ENCODE measurements at places on chromosomes 2 and 18.

DNA sequence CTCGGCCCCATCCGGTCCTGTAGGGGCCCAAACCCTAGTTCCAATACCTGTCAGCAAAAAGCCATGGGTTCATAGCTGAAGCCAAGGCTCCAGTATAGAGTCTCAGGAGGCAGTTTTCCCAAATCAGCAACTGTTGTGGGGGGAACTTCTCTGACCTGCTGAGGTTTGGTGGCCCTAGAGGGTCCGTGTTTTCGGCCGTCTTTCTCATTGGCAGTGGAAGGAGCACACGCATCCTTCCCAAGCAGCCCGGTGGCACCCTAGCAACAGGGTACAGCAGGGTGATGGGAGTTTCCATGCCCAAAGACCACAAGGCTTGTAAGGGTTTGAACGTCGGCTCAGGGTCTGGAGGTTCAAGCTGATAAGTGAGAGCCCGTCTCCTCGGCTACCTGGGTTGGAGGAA is 6.6 kb downstream of the FOSL2 start:
- no peak for DNase-seq

GRCh38 chr2:205158404-205158803 is 523.9 kb upstream of the NRP2 start:
- DNase-seq = no peak

- DNase-seq = no peak
These were observed 41.1 kb downstream of the MARCO start for GRCh38 chr2:118983133-118983532.

- DNase-seq = no peak
These were observed 188.0 kb upstream of the DCC start for GRCh38 chr18:52152036-52152435.

DNA sequence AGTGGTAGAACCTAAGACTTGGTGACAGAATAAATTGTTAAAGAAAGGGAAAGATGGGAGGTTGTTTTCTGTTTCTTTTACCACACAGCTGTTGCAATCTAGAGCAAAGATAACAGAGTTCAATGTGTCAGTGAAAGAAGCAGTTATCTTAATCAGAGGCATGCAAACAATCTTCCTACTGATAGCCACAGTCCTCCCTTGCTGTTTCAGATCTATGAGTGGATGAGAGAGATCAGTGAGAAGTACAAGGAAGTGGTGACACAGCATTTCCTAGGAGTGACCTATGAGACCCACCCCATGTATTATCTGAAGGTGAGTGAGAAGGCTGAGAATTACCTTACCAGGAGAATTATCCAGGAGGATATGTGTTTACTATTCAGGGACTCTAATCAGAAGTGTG is 15.9 kb downstream of the CPO start:
- DNase-seq = no peak

- DNase-seq = no peak
These were observed 247.9 kb downstream of the TSN start for GRCh38 chr2:122003196-122003940.

DNA sequence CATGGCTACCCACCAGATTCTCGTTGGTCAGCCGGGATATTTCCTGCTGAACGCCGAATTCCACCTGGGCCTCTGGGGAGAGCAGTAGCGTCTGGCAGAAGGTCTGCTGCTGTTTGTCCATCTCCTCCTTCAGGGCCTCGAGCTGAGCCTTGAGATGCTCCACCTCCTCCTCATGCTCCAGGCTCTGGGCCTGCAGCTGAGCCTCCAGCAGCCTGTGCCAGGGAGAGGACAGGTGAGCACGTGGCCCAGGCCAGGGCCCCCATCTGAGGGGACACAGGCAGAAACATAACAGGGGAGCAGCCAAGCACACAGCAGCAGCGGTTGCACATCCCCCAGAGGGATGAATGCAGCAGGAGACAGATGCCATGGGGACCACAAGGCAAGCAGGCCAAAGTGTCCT is 40.1 kb upstream of the ACAA2 start:
- no peak for DNase-seq

- DNase-seq = no peak
These were observed 267.2 kb downstream of the HRH4 start for GRCh38 chr18:24727685-24728084.

DNA sequence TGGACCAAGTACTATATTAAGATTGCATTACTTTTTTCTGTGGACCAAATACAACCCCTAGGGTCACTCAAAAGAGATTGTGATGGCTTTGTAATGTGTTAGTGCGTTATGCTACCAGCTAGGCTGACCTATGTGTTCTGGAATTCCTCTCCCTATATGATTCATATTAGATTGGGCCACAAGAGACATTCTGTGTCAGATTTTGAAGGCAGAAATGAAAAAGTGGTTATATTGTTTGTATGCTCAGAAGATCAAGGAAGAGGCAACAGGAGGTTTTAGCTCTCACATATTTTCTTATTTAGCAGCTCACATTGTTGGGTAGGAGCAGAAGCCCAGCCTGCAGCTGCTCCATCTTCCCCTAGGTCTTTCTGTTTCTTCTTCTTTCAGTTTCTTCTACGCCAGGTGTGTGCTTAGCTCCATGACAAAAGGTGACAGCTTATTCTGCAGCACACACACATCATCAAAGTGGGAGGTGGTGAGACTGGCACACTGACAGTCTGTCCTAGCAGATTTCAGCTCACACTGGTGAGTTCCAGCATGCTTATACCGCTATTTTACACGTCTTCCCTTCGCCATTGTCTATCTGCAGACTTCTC is 156.8 kb upstream of the UBE2E3 start:
- DNase-seq = no peak

- no peak for DNase-seq
These were observed 6.1 kb downstream of the MPV17 start for GRCh38 chr2:27316655-27317412.

DNA sequence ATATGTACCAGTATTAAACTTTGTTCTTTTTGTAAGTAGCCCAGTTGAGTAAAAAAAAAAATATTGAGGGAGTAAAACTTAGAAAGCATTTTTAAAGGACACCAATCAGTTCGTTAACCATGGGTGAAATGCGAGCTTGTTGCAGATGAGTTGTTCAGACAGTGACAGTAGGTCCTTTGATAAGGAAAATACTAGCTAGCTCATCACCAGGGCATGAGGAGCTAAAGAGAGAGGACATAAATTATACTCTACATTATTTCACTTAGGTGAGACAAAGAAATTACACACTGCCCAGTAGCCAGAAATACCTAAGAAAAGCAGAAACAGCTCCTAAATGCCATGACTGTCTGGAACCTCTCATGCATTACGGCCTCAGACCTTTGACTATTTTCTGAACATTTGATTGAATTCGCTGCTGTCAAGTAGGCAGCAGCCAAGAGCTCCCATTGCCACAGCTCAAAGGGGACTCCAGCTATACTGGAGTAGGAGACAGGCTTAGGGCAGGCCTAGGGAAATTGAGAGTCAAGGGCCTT is 2.6 kb upstream of the HNRNPLL start:
- DNase-seq = no peak
